ENCODE measurements at places on chromosomes 11 and 22.
A peak's percentile ranks its signal among the peaks of the same experiment; 100 is the strongest.

GRCh38 chr11:12581416-12581815 lies 92.8 kb upstream of the TEAD1 start:
- DNase-seq, result no peak

GRCh38 chr22:27726686-27727449 lies 74.7 kb downstream of the MN1 start:
- peak; percentile 51 for DNase-seq

DNA sequence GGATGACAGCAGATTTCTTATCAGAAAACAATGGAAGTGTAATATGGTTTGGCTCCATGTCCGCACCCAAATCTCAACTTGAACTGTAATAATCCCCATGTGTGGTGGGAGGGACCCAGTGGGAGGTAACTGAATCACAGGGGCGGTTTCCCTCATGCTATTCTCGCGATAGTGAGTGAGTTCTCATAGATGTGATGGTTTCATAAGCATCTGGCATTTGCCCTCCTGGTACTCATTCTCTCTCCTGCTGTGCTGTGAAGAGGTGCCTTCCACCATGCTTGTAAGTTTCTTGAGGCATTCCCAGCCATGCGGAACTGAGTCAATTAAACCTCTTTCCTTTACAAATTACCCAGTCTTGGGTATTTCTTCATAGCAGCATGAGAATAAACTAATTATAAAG lies 81.0 kb upstream of the SCUBE2 start:
- no peak for DNase-seq

DNA sequence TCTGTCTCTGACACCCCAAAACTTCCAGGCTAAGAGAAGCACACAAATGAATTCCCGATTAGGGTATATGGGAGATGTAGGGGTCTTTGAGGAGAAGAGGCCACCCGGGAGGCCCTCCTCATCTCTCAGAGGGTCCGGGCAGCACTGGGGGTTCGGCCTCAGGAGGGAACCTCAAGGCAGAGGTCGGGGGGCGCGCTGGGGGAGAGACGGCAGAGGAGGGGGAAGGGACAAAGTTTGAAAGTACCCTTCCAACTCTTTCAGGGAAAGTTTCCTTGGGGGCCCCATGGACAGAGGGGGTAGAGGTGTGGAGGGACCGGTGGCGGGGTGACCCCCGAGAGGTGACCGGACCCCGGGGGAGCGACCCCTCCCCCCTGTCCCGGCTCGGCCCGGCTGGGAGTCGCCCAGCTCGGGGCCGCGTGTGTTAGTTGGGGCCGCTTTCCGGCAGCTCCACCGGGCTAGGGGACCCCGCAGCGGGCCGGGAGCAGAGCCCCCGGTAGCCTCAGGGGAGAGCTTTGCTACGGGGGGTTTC lies 3.3 kb upstream of the GCAT start:
- DNase-seq, result no peak

GRCh38 chr22:50732681-50733080 lies 5.3 kb upstream of the ACR start:
- no peak for DNase-seq

- DNase-seq, result no peak
Measured at GRCh38 chr11:27097551-27097950, 56.9 kb downstream of the BBOX1 start.

DNA sequence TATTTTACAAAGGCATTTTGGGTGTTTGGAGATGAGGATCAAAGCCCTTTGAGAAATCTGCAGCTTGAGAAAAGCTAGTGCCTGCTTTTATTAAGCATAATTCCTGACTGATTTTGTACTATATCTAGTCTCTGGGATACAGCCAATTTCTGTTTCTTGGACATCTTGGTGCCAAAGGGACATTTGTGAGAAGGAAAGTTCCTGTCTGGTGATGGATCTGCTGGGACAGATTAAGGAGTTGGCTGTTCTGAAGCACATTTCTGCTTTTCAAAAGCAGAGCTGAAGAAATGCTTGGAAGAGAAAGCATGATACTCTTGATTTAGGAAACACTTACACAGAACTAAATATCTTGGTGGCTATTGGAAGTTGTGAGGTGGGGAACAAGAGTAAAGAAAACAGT lies 254.6 kb upstream of the CCDC90B start:
- no peak for DNase-seq

DNA sequence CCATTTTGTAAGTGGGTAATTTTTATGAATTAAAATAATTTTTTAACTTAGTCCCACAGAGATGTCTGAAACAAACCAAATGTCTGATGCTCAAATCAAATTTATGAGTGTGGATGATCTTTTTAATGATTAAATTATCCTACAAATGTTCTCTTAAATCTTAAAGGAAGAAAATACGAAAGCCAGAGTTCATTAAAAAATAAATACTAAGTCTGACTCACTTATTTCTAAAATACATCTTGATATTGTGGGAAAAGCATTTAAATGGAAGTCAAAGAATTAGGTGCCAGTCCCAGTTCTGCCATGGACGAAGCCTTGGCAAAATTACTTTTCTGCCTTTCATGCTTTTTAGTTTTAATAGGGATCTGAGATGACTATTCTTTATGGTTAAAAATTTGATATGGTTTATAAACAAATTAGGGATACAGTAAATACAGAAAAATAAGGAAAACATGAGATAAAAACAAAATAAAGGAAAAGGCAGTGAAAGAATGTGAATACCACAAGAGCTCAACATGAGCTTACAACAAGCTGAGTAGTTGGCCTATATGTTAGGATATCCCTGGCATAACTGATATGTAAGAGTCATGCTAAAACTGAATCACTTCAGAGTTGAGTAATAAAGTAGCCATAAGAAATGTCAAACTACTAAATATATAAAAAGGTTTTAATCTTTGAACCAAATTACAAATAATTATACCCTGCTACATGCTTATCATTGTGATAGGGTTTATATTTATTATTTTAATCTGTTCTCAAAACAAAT lies 9.2 kb downstream of the CCDC34 start:
- DNase-seq, result peak; percentile 22

DNA sequence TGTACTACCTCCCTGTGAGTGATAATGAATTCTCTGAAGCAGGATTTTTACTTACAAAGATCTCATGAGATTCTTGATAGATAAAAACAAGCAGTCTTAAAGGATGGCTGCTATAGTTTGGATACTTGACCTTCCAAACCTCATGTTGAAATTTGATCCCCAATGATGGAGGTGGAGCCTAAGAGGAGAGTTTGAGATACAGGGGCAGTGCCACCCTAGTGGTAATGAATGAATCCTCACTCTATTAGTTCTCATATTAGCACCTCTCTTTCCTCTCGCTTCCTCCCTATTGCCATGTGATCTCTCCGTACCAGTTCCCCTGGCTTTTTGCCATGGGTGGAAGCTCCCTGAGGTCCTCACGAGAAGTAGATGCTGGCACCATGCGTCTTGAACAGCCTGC lies 37.9 kb upstream of the OR8B8 start:
- DNase-seq, result no peak

DNA sequence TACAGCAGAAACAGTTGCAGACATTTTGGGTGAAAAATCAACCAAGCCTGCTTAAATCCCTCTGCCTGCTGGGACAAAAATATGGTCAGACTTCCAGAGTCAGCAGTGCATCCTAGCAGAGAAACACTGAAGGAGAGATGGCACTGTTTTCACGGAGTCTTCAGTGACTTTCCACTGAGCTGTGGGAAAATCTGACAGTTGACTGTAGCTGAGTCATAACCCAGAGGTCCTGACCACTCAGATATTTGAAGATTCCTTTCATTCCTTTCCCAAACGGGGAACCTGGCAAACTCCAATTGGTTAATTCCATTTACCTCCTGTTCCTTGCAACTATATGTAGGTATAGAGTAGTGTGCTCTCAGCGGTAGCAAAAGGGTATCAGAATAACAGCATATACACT lies 20.9 kb upstream of the UPB1 start:
- no peak for DNase-seq

- no peak for DNase-seq
Measured at GRCh38 chr11:134063991-134064747, 4.7 kb upstream of the JAM3 start.

DNA sequence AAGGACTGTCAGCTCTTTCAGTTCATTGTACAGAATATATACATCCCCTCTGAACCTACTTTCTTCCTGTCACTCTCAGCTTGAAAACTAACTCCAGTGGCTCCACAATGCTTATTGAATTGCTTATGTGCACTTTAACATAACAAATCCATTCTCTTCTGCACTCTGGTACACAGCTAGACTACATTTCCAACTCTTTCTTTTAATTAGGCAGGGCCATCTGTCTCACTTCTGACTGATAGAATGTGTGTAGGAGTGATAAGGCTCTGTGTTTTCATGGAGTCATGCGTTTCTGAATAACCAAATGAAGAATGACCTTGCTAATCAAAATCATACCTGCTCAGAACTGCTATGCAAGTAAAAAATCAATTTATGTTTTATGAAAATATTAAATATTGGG lies 278.5 kb upstream of the CCDC179 start:
- no peak for DNase-seq

GRCh38 chr11:2898366-2899079 lies 12.9 kb upstream of the CDKN1C start:
- DNase-seq, result peak; percentile 95

DNA sequence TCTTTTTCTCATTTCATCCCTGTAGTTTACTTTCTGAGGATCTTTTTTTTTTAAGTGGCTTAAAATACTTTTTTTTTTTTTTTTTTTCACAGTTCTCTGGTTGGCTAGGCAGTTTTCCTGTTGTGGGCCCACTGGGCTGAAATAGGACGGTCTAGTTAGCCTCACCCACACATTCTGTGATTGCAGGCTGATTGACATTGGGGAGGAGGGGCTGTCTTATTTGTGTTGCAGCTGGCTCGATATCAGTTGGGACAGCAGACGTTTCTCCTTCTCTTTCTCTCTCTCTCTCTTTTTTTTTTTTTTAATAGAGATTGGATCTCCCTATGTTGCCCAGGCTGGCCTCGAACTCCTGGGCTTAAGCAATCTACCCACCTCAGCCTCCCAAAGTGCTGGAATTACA lies 6.9 kb downstream of the BCR start:
- DNase-seq, result no peak

- DNase-seq, result peak; percentile 30
Measured at GRCh38 chr11:126337474-126338241, 17.8 kb upstream of the ST3GAL4 start.

DNA sequence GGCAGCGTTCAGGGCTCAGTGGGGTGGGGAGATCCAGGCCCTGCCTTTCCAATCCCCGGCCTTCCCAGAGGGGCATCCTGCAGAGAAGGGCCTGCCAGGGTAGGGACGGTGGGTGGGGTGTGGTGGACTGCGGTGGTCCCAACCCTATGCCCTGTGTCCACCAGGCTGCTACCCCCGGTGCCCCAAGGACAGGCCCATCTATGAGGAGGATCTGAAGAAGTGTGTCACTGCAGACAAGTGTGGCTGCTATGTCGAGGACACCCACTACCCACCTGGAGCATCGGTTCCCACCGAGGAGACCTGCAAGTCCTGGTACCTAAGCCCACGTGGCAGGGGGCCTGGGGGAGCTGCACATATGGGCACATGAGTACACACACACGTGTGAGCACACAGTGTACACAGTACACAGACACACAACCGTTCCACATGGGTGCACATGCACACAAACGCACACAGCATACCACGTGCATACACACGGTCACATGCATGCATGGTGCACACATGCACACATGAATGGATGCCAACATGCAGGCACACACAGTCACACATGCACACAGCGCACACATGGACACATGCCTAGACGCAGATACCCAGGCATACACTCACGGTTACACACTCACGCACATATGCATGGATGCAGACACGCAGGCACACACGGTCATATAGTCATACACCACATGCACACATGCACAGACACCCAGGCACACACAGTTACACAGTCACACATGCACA lies 16.1 kb downstream of the MUC2 start:
- no peak for DNase-seq

DNA sequence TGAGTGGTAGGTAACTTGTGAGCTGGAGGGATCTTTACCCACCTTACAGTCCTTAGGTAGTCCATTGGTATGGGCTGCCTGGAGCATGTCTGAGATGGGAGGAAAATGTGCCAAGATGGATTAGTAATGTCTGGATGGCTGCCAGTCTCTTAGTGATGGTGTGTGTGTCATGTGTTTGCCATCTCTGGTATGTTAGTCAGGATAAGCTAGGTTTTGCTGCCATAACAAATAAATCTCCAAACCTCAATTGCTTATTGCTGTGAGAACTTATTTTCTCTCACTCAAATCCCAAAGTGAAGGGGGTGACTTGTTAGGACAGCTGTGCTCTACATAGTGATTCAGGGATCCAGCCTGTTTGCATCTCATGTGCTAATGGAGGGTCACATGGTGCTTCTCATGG lies 40.9 kb upstream of the MYEOV start:
- DNase-seq, result no peak

DNA sequence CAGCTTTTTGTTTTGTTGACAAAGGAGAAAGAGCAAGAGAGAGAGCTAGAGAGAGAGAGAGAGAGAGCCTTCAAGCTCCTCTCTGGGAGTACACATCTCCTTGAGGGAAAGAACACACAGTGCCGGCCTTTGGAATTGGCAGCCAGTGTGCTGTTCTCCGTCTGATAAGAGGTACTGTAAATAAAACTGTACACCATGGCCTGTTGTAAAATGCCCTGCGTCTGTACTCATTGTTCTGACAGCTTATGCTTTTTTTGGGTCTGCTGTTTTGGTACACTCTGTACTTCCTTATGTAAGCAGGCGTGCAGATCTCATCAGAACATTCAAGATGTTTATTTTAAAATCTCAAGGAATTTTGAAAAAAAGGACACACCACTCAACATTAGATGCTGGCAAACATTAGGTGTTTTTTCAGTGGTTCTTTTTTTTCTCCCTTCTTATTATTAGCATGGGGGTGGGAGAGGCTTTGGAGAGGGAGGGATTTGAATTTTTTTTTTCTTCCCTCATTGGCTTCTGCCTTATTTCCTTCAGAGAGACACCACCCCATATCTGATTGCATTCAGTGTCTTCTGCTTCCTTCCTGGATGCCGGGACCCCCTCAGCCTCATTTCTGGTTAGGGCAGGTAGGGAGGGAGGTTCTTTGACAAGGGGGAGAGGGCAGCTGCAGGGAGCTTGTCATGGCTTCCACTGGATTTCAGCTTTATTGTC lies 116.8 kb upstream of the NNMT start:
- no peak for DNase-seq

DNA sequence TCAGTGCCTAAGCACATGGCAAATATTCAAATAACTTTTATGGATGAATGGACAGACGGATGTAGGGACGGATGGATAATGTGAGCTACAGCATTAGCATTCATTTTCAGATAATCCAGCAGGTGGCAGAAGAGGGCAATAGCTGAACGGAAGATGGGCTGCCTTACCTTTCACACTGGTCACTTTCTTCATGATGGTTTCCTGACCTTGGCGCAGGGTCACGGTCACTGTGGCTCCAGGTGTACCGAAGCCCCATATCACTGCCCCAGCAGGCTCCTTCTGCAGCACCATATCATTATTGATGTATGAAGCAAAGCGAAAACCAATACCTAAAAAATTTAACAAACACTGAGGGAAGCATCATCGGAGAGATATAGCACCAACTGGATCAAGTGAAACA lies 4.3 kb downstream of the SIAE start:
- DNase-seq, result peak; percentile 67

DNA sequence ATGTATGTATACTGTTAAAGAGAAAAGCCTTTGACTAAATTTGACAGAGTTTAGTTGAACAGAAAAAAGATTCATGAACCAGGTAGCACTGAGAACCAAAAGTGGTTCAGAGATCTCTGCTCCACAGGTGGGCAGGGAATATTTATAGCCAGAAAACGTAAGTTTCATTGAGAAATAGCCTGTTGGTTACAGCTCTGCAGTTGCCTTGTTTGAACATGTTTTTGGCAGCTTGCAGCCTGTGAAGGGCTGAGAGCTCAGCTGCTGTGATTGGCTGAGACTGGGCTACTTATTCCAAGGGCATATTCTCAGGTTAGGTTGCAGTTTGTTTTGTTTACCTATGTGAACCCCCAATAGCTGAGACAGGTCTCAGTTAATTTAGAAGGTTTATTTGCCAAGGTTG lies 13.5 kb upstream of the ZNF74 start:
- no peak for DNase-seq

Data from suppressor macrophage (primary cell).